Suprapubic skin (tissue), 4 donors: ENCODE measurements at places on chromosomes 5 and 9. TPM values are rescaled to one million over a fixed set of nuclear protein-coding genes. Genes with fewer than 3 reads are reported as not detected.

The UIMC1 gene
- 25.8 TPM for total RNA-seq

- peak; percentile 61 for DNase-seq
Observed at GRCh38 chr5:68252673-68253623, 37.4 kb downstream of the PIK3R1 start.

GRCh38 chr5:153899746-153900145 lies 139.0 kb downstream of the FAM114A2 start:
- DNase-seq = no peak

DNA sequence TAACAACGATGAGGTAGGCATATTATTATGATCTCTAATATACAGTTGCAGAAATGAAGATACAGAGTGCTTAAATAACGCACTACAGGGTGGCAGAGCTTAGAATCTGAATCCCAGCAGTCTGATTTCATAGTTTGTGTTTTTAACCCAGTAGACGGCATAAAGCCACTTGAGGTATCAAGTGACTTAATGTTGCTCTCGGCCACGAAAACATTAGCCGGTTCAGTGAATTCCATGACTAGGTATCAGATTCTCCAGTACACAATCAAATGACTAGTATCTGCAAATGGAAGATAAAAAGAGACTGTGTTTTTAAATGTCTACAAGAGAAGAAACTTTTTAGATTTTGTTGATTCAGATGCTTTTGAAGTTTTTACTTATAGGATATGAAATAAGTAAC lies 24.8 kb downstream of the SMC2 start:
- DNase-seq = no peak

The HTR1A gene
- total RNA-seq = not detected

DNA sequence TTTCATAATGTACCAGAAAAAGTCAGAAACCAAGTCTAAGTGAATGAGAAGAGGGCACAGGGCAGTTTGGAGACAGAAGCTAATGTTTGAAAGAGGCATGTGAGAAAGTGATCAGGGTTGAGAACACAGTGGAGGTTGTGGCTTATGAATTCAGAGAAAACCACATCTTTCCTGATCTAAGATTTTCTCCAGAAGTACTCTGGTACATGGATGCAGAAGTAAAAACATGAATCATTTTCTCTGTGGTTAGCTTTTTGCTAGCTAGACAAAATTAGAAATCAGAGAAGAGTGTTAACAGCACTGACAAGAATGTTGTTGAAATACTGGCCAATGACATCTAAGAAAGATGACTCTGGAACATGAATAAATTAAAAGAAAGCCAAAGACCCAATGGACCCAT lies 541.1 kb downstream of the DNAH5 start:
- DNase-seq = no peak
